Lung (tissue), 17 donors: ENCODE measurements at places on chromosomes 11 and 22.

DNA sequence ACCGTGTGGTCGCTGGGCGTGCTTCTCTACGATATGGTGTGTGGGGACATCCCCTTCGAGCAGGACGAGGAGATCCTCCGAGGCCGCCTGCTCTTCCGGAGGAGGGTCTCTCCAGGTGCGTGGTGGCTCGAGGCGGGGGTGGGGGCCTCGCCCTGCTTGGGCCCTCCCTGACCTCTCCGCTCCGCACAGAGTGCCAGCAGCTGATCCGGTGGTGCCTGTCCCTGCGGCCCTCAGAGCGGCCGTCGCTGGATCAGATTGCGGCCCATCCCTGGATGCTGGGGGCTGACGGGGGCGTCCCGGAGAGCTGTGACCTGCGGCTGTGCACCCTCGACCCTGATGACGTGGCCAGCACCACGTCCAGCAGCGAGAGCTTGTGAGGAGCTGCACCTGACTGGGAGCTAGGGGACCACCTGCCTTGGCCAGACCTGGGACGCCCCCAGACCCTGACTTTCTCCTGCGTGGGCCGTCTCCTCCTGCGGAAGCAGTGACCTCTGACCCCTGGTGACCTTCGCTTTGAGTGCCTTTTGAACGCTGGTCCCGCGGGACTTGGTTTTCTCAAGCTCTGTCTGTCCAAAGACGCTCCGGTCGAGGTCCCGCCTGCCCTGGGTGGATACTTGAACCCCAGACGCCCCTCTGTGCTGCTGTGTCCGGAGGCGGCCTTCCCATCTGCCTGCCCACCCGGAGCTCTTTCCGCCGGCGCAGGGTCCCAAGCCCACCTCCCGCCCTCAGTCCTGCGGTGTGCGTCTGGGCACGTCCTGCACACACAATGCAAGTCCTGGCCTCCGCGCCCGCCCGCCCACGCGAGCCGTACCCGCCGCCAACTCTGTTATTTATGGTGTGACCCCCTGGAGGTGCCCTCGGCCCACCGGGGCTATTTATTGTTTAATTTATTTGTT is 2.4 kb downstream of the PIM3 start:
- DNase-seq = no peak

GRCh38 chr11:22340235-22340634 is 2.1 kb downstream of the SLC17A6 start:
- DNase-seq = no peak

GRCh38 chr22:19978748-19979147 is 37.1 kb upstream of the TXNRD2 start:
- no peak for DNase-seq

GRCh38 chr11:12331239-12331874 is 46.0 kb upstream of the PARVA start:
- peak; percentile 90 for DNase-seq

DNA sequence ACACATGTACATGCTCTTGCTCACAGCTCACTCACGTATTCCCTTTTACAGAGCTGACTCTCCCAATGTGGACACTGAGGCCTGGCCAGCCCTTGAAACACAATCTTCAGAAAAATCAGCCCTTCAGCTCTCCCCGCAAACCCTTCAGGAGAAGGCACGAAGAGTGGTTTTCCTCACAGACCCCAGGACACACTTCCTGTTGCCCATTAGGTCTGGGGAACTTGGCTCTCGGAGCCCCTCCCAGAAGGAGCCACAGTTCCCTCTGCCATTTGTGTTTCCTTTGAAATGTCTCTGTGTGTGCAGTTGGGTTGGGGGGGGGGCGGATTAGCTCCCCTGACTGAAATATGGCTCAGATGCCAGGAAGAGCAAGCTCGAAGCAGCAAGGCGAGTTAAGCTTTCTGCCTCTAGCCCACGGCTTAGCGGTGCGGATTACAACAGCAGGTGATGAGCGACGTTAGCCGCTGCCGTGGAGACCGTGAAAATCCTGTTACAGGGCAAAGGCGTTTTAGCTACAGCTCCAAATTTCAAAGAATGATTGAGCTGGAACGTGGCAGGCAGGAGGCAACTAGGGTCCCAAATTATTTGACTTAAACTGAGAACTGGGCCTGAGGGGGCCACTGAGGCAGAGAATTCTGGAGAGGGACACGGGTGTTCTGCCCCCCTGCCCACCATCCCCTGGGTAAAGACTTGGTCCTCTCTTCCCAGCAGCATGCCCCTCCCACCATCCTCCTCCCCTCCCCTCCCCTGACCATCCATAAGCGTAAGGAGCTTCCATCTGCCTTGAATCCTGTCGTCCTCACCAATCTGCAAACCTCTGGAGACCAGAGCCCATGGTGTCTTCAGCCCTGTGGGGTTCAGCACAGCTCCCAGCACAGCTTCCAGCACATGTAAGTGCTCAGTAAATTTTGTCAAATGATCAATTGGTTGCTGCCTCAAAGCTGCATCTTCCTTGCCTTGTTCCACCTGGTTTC is 598.6 kb downstream of the BUD13 start:
- DNase-seq = no peak

DNA sequence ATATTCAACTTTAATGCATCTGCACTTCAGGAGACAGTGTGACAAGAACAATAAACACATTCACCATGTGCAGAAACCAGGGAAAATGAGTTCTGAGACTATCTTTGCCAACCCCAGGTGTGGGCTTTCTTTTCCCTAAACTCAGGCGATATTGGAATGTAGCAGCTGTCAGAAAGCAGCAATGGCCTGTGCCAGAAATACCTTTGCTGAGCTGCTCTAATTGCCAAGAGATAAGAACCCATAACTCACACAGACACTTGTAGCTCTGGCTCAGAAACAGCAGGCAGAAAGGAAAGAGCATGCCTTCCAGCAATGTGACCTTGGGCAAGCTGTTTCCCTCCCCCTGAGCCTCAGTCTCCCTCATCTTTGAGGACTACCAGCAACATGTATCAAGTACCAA is 77.6 kb downstream of the PLEKHA7 start:
- no peak for DNase-seq

GRCh38 chr11:28833670-28834069 is 725.5 kb downstream of the METTL15 start:
- no peak for DNase-seq

- DNase-seq = no peak
These were observed 65.4 kb upstream of the ZC3H12C start for GRCh38 chr11:110027627-110028371.

DNA sequence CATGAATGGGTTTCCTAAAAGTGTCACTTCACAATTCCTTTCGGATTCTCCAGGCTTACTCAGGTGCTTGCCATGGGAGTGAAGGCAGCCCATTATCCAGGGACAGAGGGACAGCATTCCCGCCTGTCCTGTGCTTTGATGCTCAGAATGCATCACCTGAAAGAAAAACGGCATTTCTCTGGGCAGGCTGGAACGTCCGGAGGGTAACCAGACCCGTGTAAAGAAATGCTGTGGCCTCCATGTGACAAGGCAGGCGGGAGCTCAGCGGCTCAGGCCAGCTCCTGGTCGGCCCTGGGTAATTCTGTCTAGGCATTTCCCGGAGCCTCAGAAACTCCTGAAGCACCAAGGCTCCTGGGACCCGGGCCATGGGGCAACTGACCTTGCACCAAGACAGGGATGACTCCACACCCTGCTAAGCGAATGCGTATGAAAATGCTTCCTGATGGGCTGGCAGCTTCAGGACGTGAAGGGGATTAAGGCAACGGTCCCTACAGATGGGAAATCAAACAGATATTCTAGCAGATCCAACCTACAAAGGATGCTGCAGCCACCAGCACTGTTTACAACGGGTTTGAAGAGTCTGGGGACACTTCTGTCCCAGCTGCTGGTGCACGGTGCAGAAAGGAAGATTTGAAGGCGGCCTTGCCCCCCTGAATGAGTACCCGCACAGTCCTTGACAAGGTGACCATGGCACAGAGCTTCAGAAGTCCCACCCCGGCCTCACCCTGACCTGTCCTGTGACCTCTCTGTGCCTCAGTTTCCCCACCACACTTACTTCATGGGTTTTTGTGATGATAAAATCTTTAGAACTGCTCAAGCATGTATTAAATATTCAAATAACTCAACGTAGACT is 13.6 kb upstream of the FGF3 start:
- no peak for DNase-seq

- no peak for DNase-seq
These were observed 60.9 kb upstream of the NECTIN1 start for GRCh38 chr11:119789766-119790407.

DNA sequence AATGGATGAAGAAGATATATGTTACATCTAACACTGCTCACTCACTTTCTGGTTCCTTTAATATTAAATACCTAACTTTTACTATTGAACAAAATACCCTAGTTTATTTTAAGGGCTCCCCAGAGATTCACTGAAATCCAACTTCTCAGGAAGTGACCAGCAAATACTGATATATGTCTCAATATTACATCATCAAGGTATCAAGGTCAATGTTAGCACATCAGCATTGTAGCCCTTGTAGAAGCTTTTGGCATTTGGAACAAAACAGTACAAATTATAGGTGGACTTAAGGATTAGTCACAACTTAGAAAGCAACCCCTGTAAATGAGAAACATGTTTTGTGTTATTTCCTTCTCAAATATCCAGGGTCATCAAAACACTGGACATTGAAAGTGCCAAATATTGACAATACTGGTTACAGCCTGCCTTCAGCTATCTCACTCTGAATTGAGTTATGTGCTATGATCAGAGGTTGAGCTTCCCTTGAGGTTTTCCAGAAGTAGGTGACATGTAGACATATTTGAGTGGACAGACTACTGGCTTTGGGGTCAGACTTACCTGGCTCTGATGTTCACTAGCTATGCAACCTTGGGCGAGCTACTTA is 1.9 kb upstream of the ATL3 start:
- no peak for DNase-seq
